ENCODE measurements at places on chromosomes 6 and 20.

GRCh38 chr20:56769921-56770600, 141.0 kb downstream of the TFAP2C start:
- DNase-seq: no peak

DNA sequence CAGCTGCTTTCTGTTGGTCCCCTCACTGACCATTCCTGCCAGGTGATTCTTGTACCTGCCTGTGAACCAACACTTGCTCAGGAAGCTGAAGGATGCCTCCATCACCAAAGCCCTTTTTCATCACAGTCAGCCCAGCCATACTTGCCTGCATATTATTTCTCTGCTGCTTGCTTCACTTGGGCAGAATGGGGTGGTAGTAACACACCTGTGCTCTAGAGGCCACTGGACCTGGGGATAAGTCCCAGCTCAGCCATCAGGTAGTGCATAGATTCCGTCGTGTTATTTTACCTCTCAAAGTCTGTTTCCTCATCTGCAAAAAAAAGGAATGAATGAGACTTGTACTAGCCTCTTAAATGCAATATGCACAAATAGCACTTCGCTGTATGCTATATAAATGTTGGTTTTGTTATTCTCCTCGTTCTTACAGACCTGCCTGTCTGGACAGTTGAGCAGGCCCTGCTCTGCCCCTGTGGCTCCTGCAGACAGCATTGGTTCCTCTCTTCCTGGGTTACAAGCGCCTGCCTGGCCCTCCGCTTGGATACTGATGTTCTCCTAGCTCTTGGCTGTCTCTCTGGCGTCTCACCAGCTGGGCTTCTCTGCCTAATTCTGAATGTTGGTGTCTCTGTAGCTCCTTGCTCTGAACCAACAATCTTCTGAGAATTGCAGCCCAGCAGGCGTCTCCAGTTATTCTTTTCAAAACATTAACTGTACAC, 151.8 kb downstream of the UNC5CL start:
- no peak for DNase-seq

DNA sequence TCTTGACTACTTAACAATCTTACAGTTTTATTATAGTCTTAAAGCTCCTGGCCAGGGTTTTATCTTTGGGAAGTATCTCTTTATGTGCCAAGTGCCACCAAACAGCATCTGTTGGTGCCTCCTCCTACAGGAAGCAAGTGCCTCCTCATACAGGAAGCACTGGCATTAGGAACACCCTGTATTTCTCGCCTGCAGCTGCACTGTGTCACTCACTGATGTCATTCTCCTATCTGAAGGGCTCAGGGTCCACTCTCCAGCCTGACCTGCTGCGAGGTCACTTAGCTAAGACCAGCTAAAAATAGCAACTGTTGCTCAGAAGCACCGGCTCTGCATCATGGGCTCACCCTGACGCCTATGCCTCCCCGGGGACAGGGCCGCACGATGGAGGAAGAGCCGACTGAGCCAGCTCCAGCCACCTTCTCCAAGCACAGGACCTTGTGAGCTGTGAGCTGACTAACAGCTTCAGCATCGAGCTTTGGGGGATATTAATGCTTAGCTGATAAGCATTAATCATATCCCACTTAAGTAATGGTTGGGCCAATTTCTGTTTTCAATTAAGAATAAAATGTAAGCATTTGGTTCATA, 66.3 kb upstream of the CD93 start:
- DNase-seq: no peak

GRCh38 chr6:85136310-85136709, 313.6 kb upstream of the NT5E start:
- DNase-seq: no peak

DNA sequence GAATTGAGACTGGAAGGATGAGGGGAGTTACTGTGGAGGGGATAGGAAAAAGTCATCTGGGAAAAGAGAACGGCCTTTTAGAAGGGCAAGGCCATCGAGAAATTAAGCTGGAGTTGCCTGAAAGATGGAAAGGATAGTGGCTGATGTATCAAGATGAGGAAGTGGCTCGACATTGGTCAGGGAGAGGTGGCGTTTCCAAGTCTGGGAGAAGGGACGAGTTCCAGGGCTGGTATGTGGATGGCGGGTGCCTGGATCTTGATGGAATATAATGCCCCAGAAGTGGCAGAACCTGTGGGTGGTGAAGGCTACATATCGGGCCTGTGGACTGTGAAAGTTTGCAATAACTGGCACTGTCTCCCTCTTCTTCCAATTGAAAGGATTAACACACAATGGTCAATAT, 2.2 kb upstream of the SIRT5 start:
- no peak for DNase-seq

DNA sequence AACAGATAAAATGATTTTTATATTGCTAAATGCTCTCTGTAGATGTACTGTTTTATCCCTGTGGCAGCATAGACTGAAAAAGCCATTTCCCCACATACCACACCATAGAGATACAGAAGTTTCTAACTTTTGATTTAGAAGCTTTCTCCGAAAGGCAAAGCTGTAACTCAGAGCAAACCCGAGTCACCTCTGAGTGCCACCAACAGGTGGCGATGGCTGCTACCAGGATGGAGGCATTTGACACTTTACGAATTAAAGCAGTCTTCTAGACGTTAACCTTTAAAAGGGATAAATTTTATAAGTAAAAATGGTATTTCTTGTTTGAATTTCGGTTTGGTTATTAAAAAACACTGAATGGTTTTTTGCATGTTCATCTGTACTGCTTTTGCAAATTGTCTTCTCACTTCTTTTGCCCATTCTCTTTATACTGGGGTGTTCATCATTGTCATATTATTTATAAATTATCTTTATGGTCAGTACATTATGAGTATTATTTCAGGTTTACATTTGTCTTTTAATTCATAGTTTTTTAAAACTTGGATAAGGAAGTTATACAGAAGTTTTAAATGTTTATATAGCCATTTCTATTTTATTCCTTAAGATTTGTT, 201.0 kb upstream of the CEP162 start:
- DNase-seq: no peak

DNA sequence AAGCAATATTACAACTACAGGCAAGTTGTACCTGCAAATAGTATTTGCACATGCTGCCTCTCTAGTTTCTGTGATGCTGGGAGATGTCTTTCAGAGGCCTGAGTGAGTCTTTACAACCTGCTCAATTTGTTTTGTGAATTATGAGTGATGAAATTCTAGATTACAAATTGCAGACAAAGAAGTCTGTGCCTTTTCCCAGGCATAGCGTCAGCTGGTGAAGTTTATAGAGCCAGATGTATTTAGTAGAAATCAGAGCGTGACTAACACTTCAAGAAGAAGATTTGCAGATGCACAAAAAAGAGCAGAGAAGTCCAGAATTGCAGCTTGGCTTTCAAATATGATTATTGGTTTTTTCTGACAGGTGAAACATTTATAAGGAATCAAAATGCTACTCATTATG, 289.9 kb downstream of the PLCB1 start:
- no peak for DNase-seq

DNA sequence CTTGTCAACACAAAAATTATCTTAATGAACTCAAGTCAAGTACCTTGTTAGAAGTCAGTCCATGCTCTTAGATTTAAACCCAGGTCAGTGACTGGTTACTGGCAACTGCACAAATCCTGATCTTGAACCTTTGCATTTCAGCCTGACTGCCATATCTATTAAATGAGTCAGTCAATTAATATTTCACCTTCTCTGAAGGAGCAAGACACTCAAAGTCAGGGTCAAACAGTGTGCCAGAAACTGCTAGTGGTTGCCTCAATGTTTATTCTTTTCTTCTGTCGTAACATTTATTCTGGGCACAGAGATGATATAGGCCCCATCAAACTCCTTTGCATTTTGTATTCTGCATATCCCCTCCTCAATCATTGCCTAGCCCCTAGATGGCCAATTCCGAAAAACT, 193.9 kb upstream of the MOCS1 start:
- DNase-seq: no peak

GRCh38 chr6:13664703-13665352, 46.8 kb downstream of the RANBP9 start:
- no peak for DNase-seq

DNA sequence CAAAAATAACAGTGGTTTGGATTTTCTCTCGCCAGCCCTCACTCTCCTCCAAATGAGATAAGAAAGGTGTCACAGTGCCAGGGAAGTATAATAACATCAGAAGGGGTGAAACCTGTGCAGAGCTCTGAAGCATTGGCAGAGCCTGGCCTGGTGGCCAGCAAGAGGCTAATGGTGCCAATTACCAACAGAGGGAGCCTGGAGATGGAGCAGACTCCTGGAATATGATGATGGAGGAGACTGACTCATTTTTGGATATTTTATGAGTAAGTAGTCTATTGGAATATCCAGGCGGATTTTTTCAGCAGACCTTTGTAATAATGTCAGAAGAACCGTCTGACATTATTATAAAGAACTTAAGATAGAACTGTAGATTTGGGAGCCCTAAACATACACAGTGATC, 442.6 kb upstream of the MARCKS start:
- DNase-seq: no peak

DNA sequence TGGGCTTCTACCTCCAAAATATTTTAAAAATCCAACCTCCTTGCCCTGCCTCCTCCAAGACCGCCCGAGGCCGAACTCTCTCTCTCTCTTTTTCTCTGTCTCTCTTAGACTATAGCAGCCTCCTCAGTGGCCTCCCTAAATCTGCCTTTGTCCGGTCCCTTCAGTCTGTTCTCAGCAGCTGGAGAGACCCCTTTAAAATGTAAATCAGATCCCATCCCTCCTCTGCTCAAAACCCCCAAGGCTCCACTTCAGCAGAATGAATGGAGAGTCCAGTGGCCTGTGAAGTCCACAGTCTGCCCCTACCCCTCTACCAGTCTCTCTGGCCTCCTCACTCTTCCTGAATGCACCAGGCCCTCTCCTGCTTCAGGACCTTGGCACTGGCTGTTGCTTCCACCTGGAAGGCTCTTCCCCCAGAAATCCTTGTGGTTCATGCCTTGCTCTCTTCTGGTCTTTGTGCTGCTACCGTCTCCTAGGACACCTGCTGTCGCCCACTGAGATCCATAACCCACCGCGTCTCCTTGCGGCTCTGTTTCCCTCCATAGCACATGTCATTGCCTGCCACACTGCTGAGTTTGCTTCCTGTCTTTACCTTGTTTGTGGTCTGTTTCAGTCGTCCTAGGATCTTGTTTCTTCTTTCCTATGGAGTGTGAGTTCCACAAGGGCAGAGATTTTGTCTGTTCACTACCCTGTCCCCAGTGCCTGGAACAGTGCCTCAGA, 6.0 kb downstream of the MLN start:
- DNase-seq: no peak

DNA sequence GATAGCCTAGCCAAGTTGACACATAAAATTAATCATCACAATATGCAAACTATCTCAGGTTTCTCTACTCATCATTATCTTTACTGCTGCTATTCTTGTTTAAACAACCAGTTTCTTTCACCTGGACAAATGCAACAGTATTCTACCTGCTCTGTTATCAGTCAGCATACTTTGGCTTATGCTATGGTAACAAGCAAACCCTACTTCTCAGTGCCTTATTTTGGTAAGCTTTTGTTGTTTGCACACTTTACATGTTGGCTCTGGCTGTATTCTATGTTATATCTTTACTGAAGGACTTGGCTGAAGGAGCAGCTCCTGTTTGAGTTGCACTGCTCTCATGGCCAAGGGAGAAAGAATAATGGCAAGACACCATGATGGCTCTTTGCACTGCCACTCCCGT, 463.1 kb downstream of the EPM2A start:
- DNase-seq: no peak

GRCh38 chr6:147137986-147138385, 66.2 kb upstream of the STXBP5 start:
- DNase-seq: no peak

DNA sequence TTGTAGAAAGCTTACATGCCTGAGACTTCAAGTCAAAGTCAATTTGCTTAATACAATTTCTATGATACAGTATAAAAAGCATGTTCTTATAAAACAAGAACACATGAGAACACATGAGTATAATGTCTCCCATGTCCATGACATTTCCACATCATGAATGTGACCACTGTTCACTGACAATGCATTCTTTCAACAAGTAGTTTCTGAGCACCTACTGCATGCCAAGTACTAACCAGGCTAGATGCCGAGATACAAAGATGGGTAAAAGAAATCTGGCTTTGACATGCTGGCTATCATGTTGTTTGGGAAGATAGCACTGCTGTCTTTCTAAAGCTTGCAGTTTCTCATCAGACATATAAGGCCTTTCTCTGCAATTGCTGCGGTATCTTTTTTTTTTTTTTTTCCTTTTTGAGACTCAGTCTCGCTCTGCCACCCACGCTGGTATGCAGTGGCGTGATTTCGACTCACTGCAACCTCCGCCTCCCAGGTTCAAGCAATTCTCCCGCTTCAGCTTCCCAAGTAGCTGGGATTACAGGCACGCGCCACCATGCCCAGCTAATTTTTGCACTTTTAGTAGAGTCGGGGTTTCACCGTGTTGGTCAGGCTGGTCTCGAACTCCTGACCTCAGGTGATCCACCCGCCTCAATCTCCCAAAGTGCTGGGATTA, 123.6 kb upstream of the DST start:
- DNase-seq: no peak

- no peak for DNase-seq
Observed at GRCh38 chr6:136517002-136517401, 33.2 kb downstream of the MAP7 start.

DNA sequence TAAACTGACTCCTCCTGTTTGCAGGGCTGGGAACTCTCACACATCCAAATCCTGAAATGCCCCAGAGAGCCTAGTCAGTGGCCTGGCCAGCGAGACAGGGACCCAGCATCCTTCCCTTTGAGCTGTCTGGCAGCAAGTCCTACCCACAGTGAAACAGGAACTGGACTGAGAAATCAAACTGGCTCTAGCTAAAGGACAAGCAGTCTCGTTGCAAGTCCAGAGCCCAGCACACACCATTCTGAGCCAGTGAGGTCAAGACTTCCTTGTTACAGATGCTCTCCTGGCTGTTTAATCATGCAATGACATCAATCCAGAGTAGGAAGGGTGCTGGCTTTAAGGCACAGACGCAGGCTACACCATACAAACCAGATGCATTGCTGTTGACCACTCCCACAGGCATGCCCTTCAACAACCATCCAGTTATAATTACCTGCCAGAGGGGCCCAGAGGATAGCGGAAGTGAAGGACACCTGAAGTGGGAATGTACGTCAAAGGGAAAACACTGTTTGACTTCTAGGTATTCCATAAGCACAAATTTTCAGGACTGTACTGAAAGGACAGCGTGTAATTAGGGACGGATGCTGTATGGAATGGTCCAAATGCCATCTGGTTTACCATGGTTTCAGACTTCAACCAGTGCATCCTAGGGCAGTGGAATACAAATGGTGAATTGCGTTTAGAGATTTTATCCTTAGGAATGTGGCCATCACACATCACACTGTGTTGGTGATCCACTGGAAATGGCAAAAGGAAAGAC, 114.4 kb downstream of the SLC23A2 start:
- DNase-seq: no peak

DNA sequence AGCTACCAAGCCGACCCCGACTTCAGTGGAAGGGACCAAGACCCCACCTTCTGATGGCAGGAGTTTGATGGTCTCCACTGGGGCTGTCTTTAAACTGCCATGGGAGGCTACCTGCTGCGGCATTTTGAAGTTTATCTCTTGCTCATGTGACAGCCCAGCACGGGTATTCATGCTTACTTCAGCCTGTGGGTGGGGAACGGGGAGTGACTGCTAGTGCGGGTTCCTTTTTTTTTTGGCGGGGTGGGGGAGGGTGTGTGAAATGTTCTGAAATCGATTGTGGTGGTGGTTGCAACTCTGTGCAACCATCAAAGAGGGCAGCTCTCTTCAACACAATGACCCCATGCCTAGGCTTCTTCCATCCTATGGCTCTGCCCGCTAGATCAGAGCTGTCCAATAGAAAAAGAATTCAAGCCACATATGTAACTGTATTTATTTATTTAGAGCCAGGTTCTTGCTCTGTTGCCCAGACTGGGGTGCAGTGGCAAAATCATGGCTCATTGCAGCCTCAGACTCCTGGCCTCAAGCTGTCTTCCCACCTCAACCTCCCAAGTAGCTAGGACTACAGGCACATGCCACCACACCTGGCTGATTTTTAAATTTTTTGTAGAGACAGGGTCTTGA, 53.7 kb downstream of the PPP1R16B start:
- DNase-seq: no peak
